ENCODE measurements at places on chromosomes 7 and 10. TPM values are rescaled to one million over a fixed set of nuclear protein-coding genes. Genes with fewer than 3 reads are reported as not detected.
A peak's percentile ranks its signal among the peaks of the same experiment; 100 is the strongest.

- H3K4me1 ChIP-seq: no peaks in the 10 kb centered on the region
- no peak overlapping the region for H3K27ac ChIP-seq
- DNase-seq: no peak
- H3K36me3 ChIP-seq: no peaks in the 10 kb centered on the region
- no peak overlapping the region for H3K4me3 ChIP-seq
These were observed 686.9 kb downstream of the NXPH1 start for GRCh38 chr7:9120331-9120730.

GRCh38 chr10:112307358-112308124, 24.3 kb downstream of the TECTB start:
- no peak overlapping the region for H3K4me3 ChIP-seq
- H3K27ac ChIP-seq: no peak overlapping the region
- no peaks in the 10 kb centered on the region for H3K27me3 ChIP-seq
- H3K36me3 ChIP-seq: no peaks in the 10 kb centered on the region

DNA sequence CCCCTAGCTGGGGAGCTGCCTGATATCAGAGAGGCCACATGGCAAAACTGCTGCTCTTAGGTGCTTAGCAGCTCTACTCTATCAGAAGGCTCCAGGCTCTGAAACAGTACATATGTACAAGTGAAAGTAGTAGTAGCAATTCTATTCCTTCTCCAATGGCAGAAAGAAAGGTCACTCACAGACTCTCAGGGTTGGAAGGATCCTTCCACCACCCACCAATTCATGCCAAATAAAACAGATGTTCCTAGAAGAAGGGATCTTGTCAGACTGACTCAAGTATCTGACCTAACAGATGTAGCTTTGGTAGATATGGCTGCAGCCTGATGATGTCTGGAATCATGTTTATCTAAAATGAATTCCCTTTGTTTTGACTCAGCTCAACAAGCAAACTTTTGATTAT, 8.0 kb upstream of the ALDH18A1 start:
- peaks cover 4% of the 10 kb centered on the region for H3K36me3 ChIP-seq
- DNase-seq: no peak
- no peaks in the 10 kb centered on the region for H3K4me1 ChIP-seq
- H3K4me3 ChIP-seq: no peak overlapping the region

GRCh38 chr7:151243408-151244195, 4.9 kb downstream of the SMARCD3 start:
- no peak overlapping the region for H3K4me3 ChIP-seq
- no peaks in the 10 kb centered on the region for H3K27me3 ChIP-seq
- DNase-seq: no peak
- peaks cover 26% of the 10 kb centered on the region for H3K36me3 ChIP-seq

- no peak overlapping the region for H3K27ac ChIP-seq
- no peaks in the 10 kb centered on the region for H3K27me3 ChIP-seq
- H3K4me1 ChIP-seq: no peaks in the 10 kb centered on the region
- H3K4me3 ChIP-seq: no peak overlapping the region
These were observed 325.9 kb upstream of the FZD1 start for GRCh38 chr7:90938371-90938770.

GRCh38 chr7:151756866-151757265, 120.0 kb downstream of the PRKAG2 start:
- no peak overlapping the region for H3K4me3 ChIP-seq
- H3K27me3 ChIP-seq: no peaks in the 10 kb centered on the region
- peaks cover 13% of the 10 kb centered on the region for H3K4me1 ChIP-seq

DNA sequence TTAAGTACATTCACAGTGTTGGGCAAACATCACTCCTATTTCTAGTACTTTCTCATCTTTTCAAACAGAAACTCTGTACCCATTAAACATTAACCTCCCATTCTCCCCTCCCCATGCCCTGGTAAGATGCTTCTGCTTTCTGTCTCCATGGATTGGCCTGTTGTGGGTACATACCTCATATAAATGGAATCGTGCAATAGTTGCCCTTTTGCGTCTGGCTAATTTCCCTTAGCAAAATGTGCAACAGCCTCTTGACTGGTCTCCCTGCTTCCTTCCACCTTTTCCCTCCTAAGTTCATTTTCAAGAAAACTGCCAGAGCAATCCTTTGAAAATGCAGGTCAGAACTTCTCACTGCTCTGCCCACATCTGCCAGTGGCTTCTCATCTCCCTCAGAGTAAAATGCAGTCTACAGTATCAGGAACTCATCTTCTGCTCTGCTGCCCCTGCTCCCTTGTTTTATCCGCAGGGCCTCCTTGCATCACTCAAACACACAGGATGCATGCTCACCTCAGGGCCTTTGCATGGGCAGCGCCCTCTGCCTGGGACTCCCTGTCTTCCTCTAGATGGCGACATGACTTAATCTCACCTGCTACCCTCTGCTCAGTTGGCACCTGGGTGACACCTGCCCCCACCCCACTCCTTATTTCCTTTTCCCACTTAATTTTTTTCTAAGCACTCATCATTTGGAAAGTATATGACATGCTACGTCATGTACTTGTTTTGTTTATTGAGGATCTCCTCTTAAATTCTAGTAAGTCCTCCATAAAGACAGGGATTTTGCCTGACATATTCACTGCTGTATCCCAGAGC, 44.3 kb upstream of the ECHDC3 start:
- no peak overlapping the region for H3K4me3 ChIP-seq
- no peaks in the 10 kb centered on the region for H3K27me3 ChIP-seq
- peaks cover 3% of the 10 kb centered on the region for H3K4me1 ChIP-seq
- no peak overlapping the region for H3K27ac ChIP-seq
- no peak for DNase-seq

DNA sequence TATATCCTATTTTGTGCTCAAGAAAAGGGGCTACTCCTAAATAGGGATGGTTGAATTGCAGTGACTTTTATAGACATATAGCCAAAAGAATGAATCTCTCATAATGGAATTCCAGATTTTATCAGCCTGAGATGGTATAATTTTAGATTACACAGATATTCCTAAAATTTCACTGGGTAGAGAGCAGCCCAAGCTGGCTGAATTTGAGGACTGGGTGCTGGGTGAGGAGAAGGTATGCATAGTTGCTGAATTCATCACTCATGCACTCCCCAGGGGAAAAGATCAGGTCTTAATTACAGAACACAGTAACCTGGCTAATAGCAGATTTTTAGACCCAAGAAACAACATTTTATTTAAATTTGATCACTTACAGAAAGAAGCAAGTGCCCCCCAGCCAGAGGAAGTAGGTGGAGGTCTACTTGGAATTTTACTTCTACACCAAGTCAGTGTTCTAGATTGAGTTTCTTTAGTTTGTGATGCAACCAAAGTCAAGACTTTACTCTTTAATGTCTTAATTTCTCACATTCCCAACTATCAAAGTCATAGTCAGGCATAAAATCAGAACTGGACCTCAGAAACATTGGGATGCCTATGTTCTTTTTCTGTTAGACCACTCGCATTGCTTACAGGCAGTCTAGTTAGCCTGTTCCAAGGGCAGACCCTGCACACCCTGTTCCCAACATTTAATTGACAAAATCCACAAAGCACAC, 337.4 kb upstream of the PODXL start:
- no peaks in the 10 kb centered on the region for H3K4me1 ChIP-seq
- no peak for DNase-seq
- H3K36me3 ChIP-seq: no peaks in the 10 kb centered on the region

- no peak for DNase-seq
- H3K27ac ChIP-seq: no peak overlapping the region
- H3K27me3 ChIP-seq: no peaks in the 10 kb centered on the region
- no peak overlapping the region for H3K4me3 ChIP-seq
These were observed 13.5 kb upstream of the ADRB1 start for GRCh38 chr10:114030140-114030539.

GRCh38 chr7:114988755-114989375, 67.0 kb downstream of the MDFIC start:
- peaks cover 13% of the 10 kb centered on the region for H3K4me1 ChIP-seq
- DNase-seq: no peak
- peak overlapping the region; percentile 57 for H3K27ac ChIP-seq
- no peak overlapping the region for H3K4me3 ChIP-seq

DNA sequence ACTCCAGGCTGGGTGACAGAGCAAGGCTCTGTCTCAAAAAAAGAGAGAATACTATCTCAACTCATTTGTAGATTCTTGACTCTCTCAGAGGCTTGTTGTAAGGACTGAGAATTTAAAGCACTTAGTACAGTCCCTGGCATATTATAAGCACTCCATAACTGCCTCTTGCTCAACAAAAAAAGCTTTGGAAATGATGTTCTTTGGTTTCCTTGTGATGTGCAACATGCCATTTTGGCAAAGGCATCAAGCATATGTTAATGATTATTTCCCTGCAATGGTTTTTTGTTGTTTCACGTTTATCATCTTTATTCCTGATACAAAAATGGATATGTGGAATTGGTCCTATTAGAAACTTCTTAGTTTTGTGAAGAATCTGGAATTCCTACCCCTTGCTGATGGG, 15.7 kb downstream of the NOLC1 start:
- H3K4me3 ChIP-seq: no peak overlapping the region
- peaks cover 4% of the 10 kb centered on the region for H3K36me3 ChIP-seq
- H3K4me1 ChIP-seq: no peaks in the 10 kb centered on the region
- H3K27ac ChIP-seq: no peak overlapping the region
- no peak for DNase-seq

GRCh38 chr7:5445981-5446594, 22.5 kb upstream of the TNRC18 start:
- H3K27ac ChIP-seq: no peak overlapping the region
- no peaks in the 10 kb centered on the region for H3K27me3 ChIP-seq
- H3K36me3 ChIP-seq: no peaks in the 10 kb centered on the region
- DNase-seq: peak; percentile 63
- peaks cover 7% of the 10 kb centered on the region for H3K4me1 ChIP-seq

GRCh38 chr7:66348531-66348930, 143.4 kb downstream of the TPST1 start:
- no peak overlapping the region for H3K4me3 ChIP-seq
- DNase-seq: peak; percentile 32
- H3K27ac ChIP-seq: no peak overlapping the region
- peaks cover 6% of the 10 kb centered on the region for H3K4me1 ChIP-seq

DNA sequence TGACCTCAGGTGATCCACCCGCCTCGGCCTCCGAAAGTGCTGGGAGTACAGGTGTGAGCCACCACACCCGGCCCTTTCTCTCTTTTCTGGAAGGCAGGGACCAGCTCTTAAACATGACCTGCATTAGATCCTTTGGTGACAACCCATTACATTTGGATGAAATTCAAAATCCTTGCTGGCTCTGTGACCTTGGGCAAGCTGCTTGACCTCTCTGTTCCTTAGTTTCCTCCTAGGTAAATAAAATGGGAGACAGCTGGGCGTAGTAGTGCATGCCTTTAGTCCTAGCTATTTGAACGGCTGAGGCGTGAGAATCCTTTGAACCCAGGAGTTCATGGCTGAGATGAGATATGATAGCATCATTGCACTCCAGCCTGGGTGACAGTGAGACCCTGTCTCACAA, 23.7 kb downstream of the LDB1 start:
- H3K4me1 ChIP-seq: no peaks in the 10 kb centered on the region
- DNase-seq: no peak
- no peaks in the 10 kb centered on the region for H3K27me3 ChIP-seq
- no peak overlapping the region for H3K4me3 ChIP-seq
- H3K27ac ChIP-seq: no peak overlapping the region

- peaks cover 19% of the 10 kb centered on the region for H3K27me3 ChIP-seq
- DNase-seq: no peak
- H3K27ac ChIP-seq: no peak overlapping the region
- H3K4me1 ChIP-seq: no peaks in the 10 kb centered on the region
These were observed 36.2 kb upstream of the R3HCC1L start for GRCh38 chr10:98098247-98098646.

DNA sequence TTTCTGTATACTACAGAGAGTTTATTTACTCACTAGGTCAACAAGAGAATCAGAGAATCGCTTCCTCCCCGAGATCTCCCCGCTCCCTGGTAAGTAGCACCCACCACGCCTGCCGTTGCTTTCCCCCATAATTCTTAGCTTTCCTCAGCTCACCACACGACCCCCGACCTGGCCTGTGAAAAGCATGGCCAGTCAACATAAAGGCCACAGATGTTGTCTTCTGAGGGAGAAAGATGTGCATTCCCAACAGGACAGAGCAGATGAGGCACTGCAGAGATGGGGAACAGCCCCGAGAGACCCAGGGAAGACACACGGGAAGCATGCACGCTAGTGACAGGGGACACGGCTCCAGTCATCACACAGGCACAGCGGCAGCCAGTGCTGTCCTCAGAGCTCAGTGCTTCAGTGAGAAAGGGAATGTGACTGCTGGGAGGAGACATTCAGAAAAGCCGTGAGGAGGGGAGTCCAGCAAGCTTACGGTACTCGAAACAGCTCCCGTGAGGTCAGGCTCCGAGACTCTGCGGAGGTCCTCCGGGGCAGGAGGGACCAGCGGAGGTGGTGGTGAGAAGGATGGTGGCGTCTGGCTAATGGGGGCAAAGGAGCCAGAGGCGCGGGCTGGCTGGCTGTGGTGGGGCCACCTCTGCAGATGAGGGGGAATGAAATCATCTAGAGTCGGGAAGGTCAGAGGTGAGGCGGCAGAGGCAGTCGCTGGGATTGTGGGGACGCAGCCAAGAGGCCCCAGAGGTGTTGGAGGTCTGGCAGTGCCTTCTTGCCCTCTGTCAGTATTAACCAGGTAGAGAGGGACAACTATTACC, 123.4 kb upstream of the PDLIM1 start:
- no peak for DNase-seq
- no peaks in the 10 kb centered on the region for H3K27me3 ChIP-seq

- peaks cover 3% of the 10 kb centered on the region for H3K4me1 ChIP-seq
- no peak for DNase-seq
- H3K4me3 ChIP-seq: no peak overlapping the region
- no peak overlapping the region for H3K27ac ChIP-seq
These were observed 117.5 kb downstream of the NEURL1 start for GRCh38 chr10:103610921-103611511.

GRCh38 chr7:80348223-80348622, 163.6 kb downstream of the GNAT3 start:
- no peak overlapping the region for H3K4me3 ChIP-seq
- no peak overlapping the region for H3K27ac ChIP-seq
- H3K4me1 ChIP-seq: peaks cover 8% of the 10 kb centered on the region
- DNase-seq: no peak

GRCh38 chr10:121525251-121526134, 72.8 kb downstream of the FGFR2 start:
- H3K27me3 ChIP-seq: no peaks in the 10 kb centered on the region
- H3K27ac ChIP-seq: no peak overlapping the region
- H3K36me3 ChIP-seq: no peaks in the 10 kb centered on the region
- DNase-seq: peak; percentile 47
- H3K4me1 ChIP-seq: no peaks in the 10 kb centered on the region

The PSPH gene
- 18.5 TPM for total RNA-seq

The ZNF783 gene
- 7.5 TPM for total RNA-seq

The PDIA4 gene
- 90.6 TPM for total RNA-seq

The ZCCHC24 gene
- total RNA-seq: 12.2 TPM

The MRLN gene
- total RNA-seq: not detected

The PRKG1 gene
- total RNA-seq: 24.9 TPM

The CDC123 gene
- total RNA-seq: 64.3 TPM

The SMKR1 gene
- total RNA-seq: 3.6 TPM
